Tibial nerve (tissue), 4 donors: ENCODE measurements at places on chromosomes 5 and 9. TPM values are rescaled to one million over a fixed set of nuclear protein-coding genes. Genes with fewer than 3 reads are reported as not detected.

DNA sequence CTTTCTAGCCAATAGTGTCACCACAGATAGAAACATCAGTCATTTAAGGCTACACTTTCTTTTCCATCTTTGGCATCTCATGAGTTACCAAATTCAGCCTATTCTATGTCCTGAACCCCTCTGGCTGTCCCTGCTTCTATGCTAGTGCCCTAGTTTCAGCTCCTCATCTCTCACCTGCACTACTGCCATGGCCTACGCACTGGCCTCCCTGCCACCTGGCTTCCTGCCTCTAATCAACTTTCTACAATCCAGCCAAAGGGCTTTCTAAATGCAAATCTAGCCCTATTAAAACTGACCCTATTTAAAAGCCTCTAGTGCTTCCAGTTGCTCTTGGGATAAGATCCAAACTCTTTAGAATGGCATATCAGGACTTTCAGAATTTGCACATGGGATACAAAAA lies 482.9 kb downstream of the TMEM38B start:
- no peaks in the 10 kb centered on the region for H3K27me3 ChIP-seq
- no peaks in the 10 kb centered on the region for H3K4me1 ChIP-seq
- H3K27ac ChIP-seq: no peak overlapping the region
- no peak for DNase-seq
- no peak overlapping the region for H3K4me3 ChIP-seq

DNA sequence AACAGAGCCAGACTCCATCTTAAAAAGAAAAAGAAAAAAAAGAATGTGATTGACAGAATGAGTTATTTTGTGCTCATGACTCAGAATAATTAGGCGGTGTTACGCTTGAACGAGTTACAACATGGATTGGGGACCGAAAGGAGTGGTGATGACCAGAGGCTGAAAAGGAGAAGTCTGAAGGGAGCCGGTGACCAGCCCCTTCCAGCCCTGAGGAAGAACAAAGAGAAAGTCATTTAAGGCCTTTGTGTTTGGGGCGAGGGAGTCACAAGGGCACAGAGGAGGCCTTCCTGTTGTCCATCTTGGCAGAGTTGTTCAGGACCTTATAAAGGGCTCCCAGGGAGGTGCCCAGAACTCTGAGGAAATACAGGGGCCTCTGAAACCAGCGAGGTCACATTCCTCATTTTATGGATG lies 131.6 kb downstream of the GOLPH3 start:
- H3K4me3 ChIP-seq: no peak overlapping the region
- DNase-seq: no peak
- H3K36me3 ChIP-seq: peaks cover 29% of the 10 kb centered on the region
- H3K4me1 ChIP-seq: no peaks in the 10 kb centered on the region
- peak overlapping the region; percentile 25 for H3K27ac ChIP-seq

DNA sequence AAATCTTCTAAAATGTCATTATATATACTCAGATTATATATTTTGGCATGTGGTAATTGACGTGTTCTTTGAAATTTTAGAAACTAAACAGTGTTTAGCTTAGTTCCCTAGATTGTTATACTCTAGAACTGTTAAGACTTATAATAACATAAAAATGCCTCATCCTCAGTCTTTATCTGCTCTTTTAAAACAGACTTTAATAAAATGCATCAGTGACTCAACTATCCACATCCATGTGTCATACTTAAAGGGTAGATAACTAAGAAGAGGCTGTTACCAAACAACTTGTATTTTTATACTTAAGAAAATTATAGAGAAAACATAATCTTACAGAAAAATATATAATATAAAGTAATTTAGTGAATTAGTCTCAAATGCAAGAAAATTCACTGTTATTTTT lies 15.2 kb downstream of the NFIL3 start:
- no peak overlapping the region for H3K27ac ChIP-seq
- H3K27me3 ChIP-seq: no peaks in the 10 kb centered on the region
- H3K4me1 ChIP-seq: peaks cover 15% of the 10 kb centered on the region
- H3K36me3 ChIP-seq: peaks cover 12% of the 10 kb centered on the region
- H3K4me3 ChIP-seq: no peak overlapping the region
- no peak for DNase-seq

- H3K27ac ChIP-seq: no peak overlapping the region
- no peaks in the 10 kb centered on the region for H3K4me1 ChIP-seq
- H3K27me3 ChIP-seq: no peaks in the 10 kb centered on the region
- no peak for DNase-seq
These were observed 27.2 kb downstream of the CMYA5 start for GRCh38 chr5:79716839-79717238.

DNA sequence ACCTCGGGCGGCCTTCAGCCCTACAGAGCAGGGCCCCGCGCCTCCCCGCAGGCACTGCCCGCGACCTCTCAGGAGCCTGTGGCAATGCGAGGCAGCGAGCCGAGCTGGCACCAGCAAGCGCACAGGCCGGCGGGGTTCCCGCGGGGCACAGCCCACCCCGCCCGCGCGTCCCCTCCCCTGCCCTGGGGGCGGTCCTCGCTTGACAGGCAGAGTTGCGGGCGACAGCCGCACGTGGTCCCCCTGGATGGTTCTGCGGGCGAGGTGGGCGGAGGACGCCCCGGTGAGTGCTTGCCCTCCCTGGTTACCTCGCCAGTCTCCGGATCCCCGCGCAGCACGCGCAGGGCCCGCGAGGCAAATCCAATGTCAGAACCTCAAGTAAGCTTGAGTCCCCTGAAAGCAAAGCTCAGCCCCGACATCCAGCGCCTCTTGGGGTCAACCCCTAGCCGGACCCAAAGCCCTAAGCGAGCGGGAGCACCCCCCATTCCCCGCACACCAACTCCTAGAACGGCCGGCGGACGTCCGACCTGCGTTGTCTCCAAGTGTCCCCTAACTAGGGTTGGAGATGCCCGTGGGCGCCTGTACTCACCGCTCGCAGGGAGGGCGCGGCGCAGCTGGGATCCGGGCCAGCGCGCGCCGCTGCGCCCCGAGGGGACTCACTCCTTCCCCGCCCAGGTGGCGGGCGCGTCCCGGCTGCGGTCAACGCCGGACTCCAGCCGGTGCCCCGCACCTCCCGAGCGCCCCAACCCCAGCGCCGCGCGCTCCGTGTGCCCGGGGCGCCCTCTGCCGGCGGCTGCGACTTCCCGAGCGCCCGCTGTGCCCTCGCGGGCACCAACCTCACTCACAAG lies at the start of gene DRD1:
Gene DRD1, minus strand, starts transcription at position 123 of the 845 bp plus-strand sequence. CDS start 1,083 bp downstream, outside the sequence.
- H3K36me3 ChIP-seq: no peaks in the 10 kb centered on the region
- no peaks in the 10 kb centered on the region for H3K4me1 ChIP-seq
- H3K4me3 ChIP-seq: peak within 1 kb of the TSS; percentile 22

DNA sequence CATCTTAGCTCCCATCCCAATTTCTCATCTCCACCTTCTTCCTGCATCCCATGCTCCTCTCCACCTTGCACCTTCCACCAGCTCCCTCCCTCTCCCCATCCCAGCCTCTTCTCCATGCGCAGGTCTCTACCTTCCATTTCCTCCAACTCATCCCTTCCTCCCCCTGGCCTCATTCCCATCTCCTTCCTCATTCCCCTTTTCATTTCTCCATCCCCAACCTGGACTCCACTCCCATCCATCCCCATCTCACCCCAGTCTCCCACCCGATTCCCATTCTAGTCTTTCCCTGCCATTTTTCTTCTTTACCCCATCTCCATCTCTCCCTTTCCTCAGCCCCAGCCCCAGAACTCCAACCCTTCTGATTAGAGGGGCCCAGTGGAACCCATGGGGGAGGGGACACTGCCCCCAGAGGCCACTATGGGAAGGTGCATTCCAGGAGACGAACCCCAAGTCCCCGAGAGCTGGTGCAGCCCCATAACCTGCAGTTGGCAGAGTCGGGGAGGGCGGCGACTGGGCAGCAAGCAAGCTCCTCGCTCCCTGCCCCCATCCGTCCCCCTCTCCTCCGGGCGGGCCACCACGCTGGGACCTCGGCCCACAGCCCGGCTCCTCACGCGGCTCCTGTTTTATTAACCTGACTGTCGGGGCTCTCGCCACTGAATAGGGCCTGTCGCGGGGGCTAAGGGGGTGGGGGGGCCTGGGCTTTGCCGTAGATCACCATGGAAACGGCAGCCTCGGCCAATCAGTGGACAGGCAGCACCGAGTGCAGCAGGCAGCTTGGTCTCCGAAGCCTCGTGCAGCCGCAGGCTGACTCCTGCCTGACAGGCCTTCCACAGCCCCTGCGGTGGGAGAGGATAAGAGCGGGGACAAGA lies 66.7 kb downstream of the PCDH1 start:
- no peak overlapping the region for H3K27ac ChIP-seq
- DNase-seq: no peak
- H3K4me1 ChIP-seq: peaks cover 16% of the 10 kb centered on the region
- H3K27me3 ChIP-seq: peaks cover 12% of the 10 kb centered on the region

DNA sequence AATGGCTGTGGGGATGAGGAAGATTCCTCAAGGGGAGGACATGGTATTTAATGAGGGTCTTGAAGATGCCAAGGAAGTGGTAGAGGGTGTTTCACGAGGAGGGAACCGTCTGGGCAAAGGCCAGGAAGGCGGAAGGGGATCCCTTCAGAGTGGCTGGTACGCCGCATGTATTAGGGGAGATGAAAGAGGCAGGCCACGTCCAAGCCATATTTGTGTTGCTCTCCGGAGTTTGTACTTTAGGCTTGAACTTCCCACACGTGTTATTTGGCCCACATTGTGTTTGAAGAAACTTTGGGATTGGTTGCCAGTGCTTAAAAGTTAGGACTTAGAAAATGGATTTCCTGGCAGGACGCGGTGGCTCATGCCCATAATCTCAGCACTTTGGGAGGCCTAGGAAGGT lies 1.2 kb downstream of the FXN start:
- H3K36me3 ChIP-seq: no peaks in the 10 kb centered on the region
- no peaks in the 10 kb centered on the region for H3K27me3 ChIP-seq
- peak overlapping the region; percentile 81 for H3K27ac ChIP-seq
- no peak for DNase-seq

GRCh38 chr9:6054280-6055099 lies 39.1 kb upstream of the RANBP6 start:
- DNase-seq: peak; percentile 63
- H3K4me3 ChIP-seq: no peak overlapping the region
- H3K27ac ChIP-seq: no peak overlapping the region
- H3K27me3 ChIP-seq: no peaks in the 10 kb centered on the region
- H3K36me3 ChIP-seq: no peaks in the 10 kb centered on the region

DNA sequence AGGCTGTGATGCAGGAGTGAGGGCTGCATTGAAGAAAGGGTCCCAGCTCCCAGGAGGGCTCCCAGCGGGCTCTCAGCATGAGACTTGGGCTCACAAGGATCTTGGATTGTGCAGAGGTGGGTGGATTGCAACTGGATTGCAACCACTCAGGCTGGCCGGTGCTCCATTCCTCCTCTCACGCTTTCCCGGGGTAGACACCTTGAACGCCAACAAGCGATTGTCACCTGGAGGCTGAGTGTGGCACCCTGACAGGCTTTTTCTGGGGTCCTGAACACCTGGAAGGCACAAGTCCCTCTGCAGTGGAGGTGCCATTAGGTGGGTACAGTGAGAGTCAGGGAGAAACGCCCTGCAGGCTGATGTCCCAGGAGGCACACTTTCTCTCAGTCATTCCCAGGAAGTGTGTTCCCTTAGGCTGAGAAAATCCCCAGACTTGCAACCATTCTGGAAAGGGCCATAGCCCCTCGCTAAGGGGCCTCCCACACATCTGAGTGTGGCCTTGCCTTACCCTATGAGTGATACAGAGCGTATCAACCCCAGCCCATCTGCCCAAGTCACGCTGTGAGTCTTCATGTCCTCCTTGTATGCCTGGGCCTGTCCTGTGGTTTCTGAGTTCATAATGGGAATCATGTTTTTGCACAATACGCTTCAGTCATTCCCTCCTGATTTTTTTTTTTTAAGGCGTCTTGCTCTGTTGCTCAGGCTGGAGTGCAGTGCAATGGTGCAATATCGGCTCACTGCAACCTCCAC lies 488.1 kb downstream of the IRX1 start:
- H3K27me3 ChIP-seq: no peaks in the 10 kb centered on the region
- H3K4me1 ChIP-seq: no peaks in the 10 kb centered on the region
- no peak overlapping the region for H3K27ac ChIP-seq

GRCh38 chr5:142869886-142870285 lies 99.7 kb downstream of the ARHGAP26 start:
- no peaks in the 10 kb centered on the region for H3K36me3 ChIP-seq
- no peak overlapping the region for H3K4me3 ChIP-seq
- peak overlapping the region; percentile 21 for H3K27ac ChIP-seq
- DNase-seq: no peak
- H3K27me3 ChIP-seq: no peaks in the 10 kb centered on the region

DNA sequence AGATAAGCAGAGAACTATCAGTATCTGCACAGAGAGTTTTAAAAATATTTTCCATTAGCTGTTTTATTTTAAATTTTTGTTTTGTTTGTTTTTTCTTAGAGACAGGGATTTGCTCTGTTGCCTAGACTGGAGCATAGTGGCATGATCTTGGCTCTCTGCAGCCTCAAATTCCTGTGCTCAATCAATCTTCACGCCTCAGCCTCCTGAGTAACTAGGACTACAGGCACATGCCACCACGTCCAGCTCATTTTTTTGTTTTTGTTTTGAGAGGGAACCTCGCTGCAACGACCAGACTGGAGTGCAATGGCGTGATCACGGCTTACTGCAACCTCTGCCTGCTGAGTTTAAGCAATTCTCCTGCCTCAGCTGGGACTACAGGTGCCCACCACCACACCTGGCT lies 138.2 kb upstream of the LPAR1 start:
- H3K4me1 ChIP-seq: no peaks in the 10 kb centered on the region
- no peak overlapping the region for H3K27ac ChIP-seq
- no peaks in the 10 kb centered on the region for H3K27me3 ChIP-seq
- H3K36me3 ChIP-seq: no peaks in the 10 kb centered on the region

TAF1L gene
- total RNA-seq: not detected

GFRA3 gene
- 1.8 TPM for total RNA-seq

DNA sequence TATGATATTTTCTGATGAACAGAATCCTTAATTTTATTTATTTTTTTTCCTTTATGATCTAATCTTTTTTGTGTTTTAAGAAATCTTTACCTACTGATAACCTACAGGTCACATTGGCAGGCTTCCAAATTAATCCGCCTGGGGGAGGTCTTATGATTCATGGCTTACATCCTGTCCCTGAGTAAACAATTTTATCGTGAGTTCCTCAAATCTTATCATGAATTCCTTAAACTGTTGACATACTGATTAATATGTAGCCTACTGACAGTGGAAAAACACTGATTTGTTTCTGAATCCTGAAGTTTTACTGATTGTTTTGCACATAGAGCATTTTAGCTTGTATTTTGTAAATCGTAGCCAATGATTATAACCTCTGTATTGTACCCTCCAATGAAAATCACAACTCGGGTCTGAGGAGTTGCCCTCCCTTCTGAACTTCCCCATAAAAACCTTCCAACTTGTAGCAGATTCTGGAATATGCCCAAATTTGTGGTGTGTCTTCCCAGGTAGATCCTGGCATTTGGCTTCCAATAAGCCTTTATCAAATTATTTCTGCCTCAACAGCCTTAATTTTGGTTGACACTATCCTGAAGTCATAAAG lies 105.6 kb downstream of the VCAN start:
- no peak for DNase-seq
- no peaks in the 10 kb centered on the region for H3K27me3 ChIP-seq
- no peak overlapping the region for H3K27ac ChIP-seq
- H3K4me1 ChIP-seq: no peaks in the 10 kb centered on the region

FAM221B gene
- total RNA-seq: not detected

GRCh38 chr5:173831196-173831914 lies 56.8 kb upstream of the CPEB4 start:
- no peak overlapping the region for H3K27ac ChIP-seq
- H3K4me3 ChIP-seq: no peak overlapping the region
- H3K4me1 ChIP-seq: peaks cover 10% of the 10 kb centered on the region
- H3K36me3 ChIP-seq: no peaks in the 10 kb centered on the region
- no peak for DNase-seq
